ENCODE measurements at places on chromosomes 3 and 15. TPM values are rescaled to one million over a fixed set of nuclear protein-coding genes. Genes with fewer than 3 reads are reported as not detected.

- peak; percentile 70 for DNase-seq
These were observed 10.4 kb downstream of the SLITRK3 start for GRCh38 chr3:165185707-165186327.

GRCh38 chr15:100259266-100259665, 82.5 kb downstream of the ADAMTS17 start:
- DNase-seq = no peak

DNA sequence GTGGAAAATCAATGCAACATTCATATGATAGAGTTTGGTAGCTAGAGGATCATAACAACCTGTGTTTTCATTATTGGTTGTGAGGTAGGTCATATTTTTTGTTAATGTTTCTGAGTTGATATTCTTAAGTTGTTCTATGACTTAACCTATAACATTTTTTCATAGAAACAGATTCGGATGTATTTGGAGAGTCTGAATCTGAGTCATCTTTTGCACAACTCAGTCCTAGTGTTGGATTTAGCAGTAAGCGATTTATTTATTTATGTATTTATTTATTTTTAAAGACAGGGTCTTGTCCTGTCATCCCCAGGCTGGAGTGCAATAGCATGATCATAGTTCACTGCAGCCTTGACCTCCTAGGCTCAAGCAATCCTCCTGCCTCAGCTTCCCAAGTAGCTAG, 292.8 kb upstream of the ZNF717 start:
- no peak for DNase-seq

DNA sequence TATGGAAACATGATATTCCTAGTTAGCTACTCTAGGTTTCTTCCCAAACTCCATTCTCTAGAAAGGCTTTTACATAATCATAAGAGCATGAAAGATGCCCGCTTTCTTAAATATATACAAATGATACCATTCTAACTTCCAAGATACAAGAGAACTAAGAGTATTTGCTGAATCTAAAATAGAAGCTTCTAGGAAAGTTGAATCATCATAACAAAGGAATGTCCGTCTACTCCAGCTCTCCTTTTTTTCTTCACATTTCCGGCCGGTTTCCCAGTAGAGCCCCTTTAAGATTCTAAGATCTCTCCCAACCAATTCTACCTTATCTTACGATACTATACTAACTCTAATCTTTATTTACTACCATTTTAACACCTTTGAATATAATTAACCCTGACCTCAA, 60.1 kb downstream of the RAD18 start:
- DNase-seq = no peak

- DNase-seq = no peak
These were observed 88.6 kb downstream of the IQCH start for GRCh38 chr15:67343206-67343605.

DNA sequence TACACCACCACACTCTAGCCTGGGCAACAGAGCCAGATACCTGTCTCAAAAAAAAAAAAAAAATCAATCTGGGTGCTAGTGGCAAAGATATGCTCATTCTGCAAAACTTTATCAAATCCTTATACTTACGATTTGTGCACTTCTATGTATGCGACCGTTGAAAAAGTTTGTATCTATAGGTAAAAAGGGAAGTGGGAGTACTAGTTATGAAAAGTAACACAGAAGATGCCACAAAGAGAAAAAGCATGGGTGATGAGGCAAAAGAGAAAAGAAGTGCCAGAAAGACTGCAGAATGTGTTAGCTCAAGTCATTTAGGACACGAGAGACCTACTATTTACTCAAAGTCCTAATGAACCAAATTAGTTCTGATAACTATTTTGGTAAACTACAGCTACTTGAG, 407.8 kb downstream of the SHQ1 start:
- DNase-seq = no peak

DNA sequence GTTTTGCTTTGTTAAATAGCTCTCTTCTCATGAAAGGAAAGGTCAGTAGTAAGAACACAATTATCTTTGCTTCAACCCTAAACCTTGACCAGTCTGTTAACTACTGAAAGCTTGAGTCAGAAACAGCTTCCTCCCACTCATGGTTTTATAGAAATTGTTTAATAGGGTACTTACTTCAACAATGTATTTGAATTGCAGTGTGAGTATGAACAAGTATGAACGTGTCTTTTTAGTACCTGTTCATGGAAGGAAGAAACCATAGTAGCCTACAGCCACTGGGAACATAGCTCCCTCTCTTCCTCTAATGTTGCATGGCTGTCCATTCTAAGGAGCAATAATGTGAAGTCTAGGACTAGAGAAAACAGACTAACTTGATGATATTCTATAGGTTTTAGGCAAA, 311.0 kb downstream of the MCTP2 start:
- no peak for DNase-seq

DNA sequence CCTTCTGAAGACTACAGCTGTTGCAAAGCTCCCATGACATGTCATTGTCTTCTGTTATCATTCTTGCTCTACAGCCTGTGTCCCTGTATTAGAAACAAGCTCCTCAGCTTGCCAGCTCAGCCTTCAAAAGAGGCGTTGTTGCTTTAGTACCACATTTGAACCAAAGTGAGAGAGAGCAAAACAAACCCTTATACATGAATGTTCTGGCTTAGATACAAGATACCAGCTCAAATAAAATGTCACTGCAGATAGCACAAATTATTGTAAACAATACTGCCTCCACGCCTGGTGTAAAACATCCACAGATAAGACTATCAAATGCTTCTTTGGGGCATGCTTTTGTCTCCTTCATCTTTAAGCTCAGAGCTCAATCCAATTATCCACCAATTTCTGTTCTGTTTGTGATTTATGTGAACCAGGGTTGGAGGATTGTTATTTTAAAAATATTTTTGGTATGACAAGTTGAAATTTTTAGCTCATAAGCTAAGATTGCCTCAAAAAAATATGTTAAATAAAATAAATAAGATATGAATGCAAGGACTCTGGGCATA, 403.6 kb upstream of the CDIN1 start:
- no peak for DNase-seq

FXR1 gene
- 104 TPM for total RNA-seq
